ENCODE measurements at places on chromosomes 2 and 18. TPM values are rescaled to one million over a fixed set of nuclear protein-coding genes. Genes with fewer than 3 reads are reported as not detected.

The TNFRSF11A gene
- total RNA-seq = not detected

The CNTNAP5 gene
- total RNA-seq = not detected

The HMSD gene
- not detected for total RNA-seq

The SOX11 gene
- 5.9 TPM for total RNA-seq

The CDK15 gene
- total RNA-seq = 8.5 TPM

The OR6B2 gene
- not detected for total RNA-seq

The TRMT61B gene
- total RNA-seq = 11.4 TPM

The HOXD1 gene
- total RNA-seq = not detected

The OSR1 gene
- total RNA-seq = 114 TPM

The UCN gene
- total RNA-seq = 0.22 TPM

The SPIRE1 gene
- total RNA-seq = 19.2 TPM

The GBX2 gene
- total RNA-seq = not detected

The LRATD1 gene
- 6.5 TPM for total RNA-seq
